Motor neuron (in vitro differentiated cells): ENCODE measurements at places on chromosomes 3 and 15.
A peak's percentile ranks its signal among the peaks of the same experiment; 100 is the strongest.

GRCh38 chr15:68578980-68579935 lies at the start of gene CORO2B:
Gene CORO2B, plus strand, starts transcription at chr15:68578993. Its CDS starts 270 bp downstream, at chr15:68579263.
- ATAC-seq = peak; percentile 67

- peak; percentile 79 for ATAC-seq
These were observed 91.1 kb upstream of the RNF7 start for GRCh38 chr3:141646760-141647561.

GRCh38 chr3:14141602-14142341 lies 16.9 kb downstream of the TMEM43 start:
- no peak for ATAC-seq

GRCh38 chr3:63809607-63810006 lies 9.5 kb upstream of the C3orf49 start:
- ATAC-seq = no peak

DNA sequence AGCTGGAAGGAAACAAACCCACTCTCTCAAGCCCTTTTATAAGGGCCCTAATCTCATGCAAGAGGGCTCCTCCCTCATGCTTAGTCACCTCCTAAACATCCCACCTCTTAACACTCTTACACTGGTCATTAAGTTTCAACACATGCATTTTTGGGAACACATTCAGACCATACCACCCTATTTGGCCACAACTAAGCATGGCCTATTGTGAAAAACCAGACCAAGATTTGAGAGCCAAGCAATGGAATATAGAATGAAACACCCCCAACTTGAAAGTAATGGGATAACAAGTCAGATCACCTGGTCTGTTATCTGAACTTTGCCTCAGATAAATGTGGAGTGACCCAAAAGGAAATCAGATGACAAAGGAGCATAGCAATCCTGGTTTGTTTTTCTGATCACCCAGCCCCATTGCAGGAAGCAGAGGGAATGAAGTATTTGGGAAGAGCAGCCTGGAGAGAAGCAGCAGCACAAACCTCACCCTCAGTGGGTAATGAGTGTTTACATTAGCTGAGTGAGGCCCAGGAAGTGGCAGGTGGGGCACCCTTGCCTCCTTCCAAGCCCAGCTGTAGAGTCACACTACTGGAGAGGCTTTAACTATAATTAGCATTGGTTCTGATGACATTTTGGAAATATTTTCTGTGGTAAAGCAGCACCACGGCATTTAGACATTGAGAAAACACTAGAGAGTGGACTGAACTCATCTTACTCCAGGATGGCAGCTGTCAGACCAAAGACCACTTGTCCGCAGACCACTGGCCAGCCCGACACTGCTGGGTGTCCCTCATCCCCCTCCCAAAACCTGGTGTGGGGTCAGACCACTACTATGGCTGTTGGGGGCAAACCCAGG lies 48.8 kb upstream of the PRTG start:
- ATAC-seq = no peak

- no peak for ATAC-seq
These were observed 23.9 kb upstream of the AADACL2 start for GRCh38 chr3:151709847-151710246.

DNA sequence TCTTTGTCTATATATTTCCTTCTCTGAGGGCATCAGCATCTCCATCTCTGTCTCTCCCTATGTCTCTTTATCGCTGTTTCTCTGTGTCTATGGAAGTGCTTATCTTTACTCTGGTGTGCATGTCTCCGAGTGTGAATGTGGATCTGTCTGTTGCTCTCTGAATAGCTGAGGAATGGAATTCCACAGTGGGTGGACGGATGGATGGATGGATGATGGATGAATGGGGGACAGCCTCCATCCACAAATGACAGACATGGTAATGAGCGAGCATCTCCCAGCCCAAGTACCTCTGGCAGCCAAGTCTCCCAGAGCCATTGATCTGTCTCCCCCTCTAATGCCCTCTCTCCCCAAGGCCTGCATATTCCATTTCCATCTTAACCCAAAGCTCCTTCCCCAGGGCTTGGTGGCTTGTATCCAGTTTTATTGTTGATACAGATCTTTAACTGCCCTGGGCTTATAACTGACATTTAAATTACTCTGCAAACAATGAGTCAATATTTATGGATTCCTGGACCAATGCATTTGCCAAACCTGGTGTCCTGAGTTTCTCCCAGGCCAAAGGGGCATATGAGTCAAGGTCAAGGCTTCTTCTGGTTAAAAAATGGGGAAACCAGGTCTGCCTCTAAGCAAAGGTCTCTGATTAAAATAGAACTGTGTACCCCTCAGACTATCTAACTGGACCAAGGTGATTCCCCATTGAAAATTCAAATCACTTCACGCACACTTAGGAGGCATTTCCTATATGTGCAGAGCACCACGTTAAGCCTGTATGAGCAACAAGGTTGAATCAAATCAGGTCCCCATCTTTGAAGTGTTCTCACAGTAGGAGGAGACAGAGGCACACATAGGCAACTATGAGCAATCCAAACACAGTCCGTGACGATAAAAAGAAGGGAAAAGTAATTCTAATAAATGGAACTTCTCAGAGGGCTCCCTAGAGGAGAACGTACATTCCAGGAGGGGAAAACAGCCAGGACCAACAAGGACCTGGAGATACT lies 109.9 kb downstream of the TLE3 start:
- no peak for ATAC-seq

- no peak for ATAC-seq
These were observed 598 bp upstream of the TGFBR2 start for GRCh38 chr3:30605706-30606300.

- no peak for ATAC-seq
These were observed 122.5 kb downstream of the CHST2 start for GRCh38 chr3:143242101-143242500.
